ENCODE measurements at places on chromosomes 1 and 21.

DNA sequence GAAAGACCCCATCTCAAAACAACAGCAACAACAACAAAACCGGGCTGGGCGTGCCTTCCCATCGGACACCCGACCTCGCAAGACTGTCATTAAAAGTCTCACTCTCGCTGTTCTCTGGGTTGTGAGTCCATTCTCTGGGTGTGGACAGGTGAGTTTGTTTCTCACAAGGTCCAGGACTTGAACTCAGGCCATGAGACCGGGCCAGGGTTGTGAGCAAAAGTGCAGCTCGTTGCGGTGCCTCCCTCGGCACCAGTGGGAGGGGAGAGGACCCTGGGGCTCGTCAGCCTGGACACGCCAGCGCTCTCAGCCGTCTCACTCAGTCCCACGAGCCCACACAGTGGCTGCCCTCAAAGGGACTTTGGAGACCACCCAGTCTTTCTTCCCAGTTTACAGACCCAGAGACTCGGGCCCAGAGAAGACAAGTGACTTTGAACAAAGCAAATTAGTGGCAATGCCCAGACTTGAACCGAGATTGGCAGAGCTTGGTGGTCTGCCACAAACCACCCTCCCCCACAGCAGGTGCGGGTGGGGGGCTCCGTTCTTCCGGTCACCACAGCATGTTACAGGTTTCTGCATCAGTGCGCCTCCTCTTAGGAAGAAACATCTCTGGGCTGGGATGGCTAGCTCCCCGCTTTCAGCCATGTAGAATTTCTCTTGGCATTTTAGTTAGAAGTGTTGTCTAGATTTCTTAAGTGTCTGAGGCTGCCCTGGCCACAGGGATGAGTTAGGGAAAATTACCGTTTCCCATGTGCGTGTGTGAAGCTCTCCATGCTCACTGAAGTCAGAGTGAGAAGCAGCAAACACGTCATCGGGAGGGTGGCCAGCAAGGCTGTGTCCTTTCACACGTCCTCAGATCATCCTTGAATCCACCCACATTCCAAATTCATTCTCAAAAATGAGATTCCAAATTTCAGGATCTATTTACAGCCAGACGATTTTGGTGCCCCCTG is 28.3 kb downstream of the LRRC3 start:
- DNase-seq, result no peak

DNA sequence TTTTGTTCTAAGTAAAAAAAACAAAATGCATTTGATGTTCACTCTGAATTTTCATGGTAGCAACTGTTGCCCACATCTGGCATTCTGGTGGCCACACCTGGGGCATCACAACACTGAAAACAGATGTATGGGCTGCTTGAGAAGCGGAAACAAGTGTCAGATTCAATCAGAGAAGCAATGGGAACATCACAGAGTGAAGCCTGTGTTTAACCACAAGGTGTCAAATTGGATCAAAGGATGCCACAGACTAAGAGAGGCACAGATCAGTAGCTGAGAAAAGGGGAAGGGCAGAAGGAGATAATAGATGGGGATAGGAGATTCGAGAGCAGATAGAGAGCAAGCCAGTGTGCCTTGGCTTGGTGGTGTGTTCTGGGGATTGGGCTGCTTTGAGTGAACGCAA is 49.8 kb upstream of the MTF2 start:
- no peak for DNase-seq

GRCh38 chr1:50774759-50775351 is 185.2 kb downstream of the FAF1 start:
- DNase-seq, result no peak

GRCh38 chr1:55579332-55580001 is 364.3 kb upstream of the USP24 start:
- DNase-seq, result no peak

DNA sequence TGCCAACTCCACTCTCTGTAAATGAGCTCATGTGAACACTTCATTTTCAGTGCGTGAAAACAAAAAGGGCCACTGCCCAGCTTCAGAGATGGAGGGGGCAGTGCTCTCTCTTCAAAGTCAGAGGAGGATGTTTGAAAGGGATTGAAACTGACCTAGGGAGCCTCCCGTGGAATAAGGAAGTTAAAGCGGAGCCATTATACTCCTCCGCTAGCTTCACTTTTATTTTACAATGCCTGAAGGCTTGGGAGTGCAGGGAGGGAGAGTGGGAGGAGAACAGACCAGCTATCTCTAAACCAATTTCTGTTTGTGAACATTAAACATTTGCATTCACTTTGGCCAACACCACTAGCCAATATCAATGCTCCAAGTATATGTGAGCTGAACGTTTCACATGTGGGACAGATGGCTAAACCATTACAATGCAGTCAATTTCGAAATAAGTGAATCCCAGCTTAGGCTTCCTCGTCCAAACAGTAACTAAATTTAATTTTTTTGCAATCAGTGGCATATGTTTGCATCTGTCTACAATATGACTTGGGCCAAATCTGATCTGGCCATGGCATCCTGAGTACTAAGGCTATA is 126.9 kb downstream of the ESRRG start:
- DNase-seq, result no peak

DNA sequence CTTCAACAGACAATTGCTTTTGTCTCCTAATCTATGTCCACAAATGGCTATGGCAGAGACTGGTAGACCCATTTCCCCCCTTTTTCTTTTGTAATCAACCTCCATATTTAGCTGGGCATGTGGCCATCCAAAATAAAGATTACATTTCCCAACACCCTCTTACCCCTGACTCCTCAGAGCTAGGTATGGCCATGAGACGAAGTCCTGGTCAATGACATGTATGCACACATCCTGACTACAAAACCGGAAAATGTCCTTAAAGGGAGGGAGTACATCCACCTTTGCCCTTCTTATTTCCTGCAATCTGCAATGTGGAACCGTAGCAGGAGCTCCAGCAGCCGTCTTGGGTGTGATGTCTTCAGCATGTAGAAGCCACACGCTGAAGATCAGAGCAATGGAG is 36.2 kb upstream of the RCSD1 start:
- DNase-seq, result no peak

DNA sequence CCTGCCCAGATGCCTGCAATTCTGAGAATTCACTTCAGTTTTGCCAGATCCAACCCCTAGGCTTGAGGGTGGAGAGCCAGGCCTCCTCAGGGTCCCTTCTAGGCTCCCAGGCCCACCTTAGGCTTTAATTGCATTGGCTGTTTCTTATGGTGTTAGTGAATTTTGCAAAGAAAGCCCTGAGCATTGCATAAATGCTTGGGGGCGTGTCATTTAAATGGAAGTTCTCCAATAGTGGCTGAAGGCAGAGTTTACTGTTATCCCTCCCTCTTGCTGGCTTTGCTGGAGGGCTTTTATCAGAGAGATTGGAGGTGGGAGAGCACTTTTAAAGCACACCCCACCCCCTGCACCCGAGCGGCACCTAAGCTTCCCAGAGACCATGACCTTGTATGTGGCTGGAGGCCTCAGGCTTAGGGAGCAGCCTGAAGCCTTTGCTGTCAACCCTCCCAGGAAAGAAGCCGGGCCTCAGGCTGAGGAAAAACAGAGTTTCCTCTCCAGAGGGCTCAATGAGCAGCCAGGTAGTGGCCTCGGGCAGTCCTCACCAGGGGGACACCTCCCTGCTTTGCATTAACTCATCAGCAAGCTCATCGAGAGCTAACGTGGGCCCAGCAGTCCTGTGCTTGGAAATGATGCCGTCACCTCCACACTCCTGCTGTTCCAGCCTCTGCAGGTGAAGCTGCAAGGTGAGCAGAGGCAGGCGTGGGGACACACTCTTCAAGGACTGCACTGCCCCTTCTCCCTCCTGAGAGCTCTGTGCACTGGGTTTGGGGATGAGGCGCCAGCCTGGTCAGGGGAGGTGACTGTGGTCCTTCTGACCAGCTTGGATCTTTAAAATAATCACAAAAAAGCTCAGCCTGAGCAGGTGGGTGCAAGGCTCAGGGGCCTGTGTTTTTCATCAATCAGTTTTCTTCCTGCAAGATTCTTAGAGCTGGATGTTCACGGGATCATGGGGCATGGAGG is 58.0 kb downstream of the STUM start:
- no peak for DNase-seq

Measured in activated T-cell treated with anti-CD3 and anti-CD28 coated beads for 1 hour (primary cell).